Urinary bladder (tissue), 4 donors: ENCODE measurements at places on chromosomes 5 and 9. TPM values are rescaled to one million over a fixed set of nuclear protein-coding genes. Genes with fewer than 3 reads are reported as not detected.
A peak's percentile ranks its signal among the peaks of the same experiment; 100 is the strongest.

- no peak for DNase-seq
Observed at GRCh38 chr9:120730654-120731514, 16.6 kb upstream of the MEGF9 start.

The PCDHGA7 gene
- total RNA-seq, result 6.9 TPM

DNA sequence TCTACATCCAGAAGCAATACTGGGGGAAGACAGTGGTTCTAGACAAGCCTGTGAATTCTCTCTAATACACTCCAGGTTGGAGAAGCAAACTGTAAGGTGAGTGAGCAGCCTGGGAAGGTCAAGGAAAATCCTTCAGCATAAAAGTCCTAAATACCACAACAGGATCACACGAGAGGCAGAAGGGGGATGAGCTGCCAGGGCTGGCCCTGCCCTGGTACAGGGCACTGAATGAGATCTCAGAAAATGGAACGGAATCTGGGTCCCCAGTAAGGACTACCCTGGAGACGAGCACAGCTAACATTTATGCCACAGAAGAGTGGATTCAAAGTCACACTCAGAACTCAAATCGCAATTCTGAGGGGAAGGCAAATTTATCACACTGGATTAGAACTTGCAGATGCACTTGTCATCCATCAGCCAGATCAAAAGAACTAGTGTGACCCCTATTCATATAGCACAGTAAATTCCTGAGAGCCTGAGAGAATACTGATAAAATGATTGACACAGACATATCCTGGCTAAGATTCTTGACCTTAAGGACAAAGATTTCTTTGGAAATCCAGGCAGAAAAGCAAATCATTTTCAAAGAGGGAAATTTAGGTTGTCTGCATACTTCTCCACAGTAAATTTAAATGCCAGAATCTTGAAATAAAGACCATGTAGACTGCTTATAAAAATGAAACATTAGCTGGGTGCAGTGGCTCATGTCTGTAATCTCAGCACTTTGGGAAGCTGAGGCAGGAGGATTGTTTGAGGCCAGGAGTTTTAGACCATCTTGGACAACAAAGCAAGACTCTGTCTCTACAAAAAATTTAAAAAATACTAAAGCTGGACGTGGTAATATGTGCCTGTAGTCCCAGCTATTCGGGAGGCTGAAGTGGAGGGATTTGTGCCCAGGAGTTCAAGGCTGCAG is 25.6 kb downstream of the FYB1 start:
- DNase-seq, result no peak

DNA sequence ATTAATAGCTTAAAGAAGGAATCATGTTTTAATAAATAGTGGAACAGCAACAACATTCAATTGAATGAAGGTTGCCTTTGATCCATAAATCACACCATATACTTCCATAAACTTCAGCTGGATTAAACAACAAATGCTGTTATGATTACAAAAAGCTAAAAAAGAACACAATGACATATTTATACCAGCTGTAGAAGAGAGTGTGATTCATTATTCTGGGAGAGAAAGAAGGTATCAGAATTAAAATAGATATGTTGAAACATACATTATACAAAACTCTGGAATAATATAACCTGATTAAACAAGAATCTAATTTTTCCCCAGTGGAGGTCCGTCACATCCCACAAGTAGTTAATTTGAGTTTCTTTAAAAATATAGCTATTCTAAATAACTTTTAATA is 7.5 kb upstream of the RECK start:
- DNase-seq, result no peak

DNA sequence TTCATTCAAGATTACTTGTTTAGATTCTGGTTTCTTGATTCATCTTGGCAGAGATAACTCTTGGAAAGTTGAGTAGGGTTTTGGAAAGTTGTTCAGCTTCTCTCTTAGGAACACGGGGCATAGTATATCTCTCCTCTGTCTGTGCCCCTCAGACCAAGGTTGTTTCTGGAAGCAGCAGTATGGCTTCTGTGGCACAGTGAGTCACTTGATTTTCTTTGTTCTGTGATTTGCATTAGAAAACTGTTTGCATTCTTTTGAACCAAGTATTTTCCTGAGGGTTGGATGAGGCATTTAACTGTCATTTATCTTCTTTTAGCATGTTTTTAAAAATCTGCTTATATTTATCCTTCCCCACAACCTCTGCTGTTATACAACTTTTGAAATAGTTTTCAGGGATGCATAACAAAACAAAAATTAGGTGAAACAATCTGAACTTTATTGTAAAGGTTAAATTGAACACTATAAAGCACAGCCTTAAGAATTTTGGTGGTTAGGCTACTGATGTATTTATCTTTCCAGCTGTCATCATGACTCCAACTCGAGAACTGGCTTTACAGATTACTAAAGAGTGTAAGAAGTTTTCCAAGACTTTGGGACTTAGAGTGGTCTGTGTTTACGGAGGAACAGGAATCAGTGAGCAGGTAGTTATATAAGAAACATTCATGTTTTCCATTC is 26.5 kb downstream of the DDX46 start:
- DNase-seq, result no peak

DNA sequence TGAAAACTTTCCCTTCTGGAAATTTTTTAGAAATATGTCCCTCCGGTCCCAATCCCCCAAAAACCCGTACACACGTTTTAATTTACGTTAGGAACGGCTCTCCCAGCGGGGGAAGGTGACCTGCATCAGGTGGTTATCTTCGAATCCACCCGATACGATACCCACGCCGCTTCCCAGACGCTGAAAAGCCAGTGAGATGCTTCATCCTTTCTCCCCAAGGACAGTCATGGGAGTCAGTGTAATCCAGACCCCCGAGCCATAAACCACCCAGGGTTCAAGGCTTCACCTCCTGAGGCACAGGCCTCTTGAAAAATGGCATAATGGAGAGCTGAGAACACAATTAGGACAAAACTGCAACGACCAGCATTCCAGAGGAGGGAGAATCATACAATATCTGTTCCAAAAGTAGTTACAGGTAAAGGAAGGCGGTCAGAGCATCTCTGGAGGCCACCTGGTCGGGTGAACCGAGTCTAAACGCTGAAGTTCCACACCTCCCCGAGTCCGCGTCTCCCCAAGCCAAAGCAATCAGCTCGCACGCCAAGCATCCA is 857 bp downstream of the FAM169A start:
- no peak for DNase-seq

DNA sequence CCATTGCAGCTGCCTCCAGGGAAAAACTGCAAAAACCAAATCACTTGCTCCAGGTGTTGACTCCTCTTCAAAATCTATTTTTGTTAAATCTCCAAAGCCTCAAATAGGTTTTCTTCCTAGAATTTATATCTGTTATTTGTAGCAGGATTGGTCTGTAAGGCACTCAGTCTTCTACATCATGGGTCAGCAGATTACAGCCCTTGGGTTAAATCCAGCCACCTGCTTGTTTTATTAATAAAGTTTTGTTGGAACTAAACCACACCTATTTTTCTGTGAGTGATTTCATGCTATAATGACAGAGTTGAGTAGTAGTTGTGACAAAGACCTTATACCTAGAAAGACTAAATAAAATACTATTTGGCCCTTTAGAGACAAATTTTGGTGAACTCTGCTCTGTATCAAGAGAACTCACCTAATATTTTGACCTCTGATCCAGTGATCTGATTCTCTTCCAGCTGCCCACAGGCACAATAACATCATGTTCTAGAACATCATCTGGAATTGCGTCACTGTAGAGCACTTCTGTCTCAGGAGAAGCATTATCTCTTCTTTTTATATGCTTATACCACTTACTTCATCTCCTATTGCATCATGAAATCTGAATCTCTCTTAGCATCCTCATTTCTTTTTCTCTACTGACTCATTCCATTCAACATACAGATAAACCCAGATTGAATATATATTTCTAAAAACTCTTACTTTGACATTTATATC is 130.1 kb downstream of the RPS23 start:
- DNase-seq, result no peak

DNA sequence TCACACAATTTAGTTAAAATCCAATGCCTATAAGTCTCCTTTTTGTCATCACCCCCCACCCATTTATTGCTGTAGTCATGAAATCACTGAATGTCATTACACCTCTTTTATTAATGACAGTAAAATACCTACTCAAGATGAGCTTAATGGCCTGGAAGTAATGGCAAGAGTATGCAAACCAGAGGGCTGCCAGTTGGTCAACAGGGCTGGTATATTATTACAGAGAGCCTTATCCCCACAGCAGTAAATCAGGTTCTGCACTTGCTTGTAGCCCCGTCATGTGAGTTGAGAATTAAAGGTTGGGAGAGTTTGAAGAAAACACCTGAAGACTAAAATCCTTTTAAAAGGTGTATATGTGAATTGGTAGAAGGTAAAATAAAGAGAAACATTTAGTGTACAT is 372.4 kb downstream of the MAT2B start:
- no peak for DNase-seq

GRCh38 chr9:76203373-76203772 is 190.9 kb downstream of the RFK start:
- DNase-seq, result peak; percentile 8

The WDR31 gene
- 1.7 TPM for total RNA-seq
